ENCODE measurements at places on chromosomes 5 and 9.

- DNase-seq = no peak
These were observed 1.7 kb downstream of the ITGA1 start for GRCh38 chr5:52789378-52789777.

- DNase-seq = no peak
These were observed 142.1 kb upstream of the DAB2 start for GRCh38 chr5:39566891-39567290.

DNA sequence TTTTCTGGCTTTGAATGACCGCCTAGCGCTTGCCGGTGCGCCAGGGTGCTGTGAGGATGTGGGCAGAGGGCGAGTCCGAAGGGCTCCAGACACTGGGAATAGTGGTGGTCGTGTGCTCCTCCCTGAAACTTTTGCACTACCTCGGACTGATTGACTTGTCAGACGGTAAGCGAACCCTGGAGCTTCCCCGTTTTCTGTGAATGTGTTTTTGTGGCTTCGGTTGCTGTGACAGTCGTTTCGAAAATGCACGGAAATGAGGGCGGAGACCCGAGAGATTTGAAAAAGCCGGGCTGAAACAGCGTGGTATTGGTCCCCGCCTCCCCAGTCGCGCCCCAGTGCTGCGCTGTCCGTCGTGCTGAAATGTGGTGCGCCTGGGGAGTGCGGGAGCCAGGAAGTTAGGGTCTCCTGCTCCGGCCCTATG, 102.5 kb upstream of the GABRP start:
- DNase-seq = peak; percentile 4

DNA sequence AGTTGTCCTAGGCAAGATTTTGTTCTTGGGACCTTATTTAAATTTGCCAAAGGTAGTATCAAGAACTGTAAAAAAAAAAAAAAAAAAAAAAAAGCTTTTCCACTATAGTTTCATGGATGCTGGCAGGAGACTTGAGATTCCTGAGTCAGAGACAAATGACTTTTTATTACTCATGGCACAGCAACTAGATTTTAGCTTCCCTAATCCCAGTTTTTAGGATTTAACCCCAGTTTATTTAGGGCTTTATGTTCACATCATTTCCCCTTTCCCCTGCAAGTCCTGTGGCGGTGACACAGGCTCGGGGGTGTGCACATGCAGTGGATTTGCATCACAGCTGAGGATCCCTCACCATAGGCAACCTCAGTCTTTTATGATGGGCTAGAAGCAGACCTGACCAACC, 144.9 kb downstream of the GOLPH3 start:
- no peak for DNase-seq

GRCh38 chr5:178624631-178625546, 2.0 kb downstream of the CLK4 start:
- DNase-seq = no peak

DNA sequence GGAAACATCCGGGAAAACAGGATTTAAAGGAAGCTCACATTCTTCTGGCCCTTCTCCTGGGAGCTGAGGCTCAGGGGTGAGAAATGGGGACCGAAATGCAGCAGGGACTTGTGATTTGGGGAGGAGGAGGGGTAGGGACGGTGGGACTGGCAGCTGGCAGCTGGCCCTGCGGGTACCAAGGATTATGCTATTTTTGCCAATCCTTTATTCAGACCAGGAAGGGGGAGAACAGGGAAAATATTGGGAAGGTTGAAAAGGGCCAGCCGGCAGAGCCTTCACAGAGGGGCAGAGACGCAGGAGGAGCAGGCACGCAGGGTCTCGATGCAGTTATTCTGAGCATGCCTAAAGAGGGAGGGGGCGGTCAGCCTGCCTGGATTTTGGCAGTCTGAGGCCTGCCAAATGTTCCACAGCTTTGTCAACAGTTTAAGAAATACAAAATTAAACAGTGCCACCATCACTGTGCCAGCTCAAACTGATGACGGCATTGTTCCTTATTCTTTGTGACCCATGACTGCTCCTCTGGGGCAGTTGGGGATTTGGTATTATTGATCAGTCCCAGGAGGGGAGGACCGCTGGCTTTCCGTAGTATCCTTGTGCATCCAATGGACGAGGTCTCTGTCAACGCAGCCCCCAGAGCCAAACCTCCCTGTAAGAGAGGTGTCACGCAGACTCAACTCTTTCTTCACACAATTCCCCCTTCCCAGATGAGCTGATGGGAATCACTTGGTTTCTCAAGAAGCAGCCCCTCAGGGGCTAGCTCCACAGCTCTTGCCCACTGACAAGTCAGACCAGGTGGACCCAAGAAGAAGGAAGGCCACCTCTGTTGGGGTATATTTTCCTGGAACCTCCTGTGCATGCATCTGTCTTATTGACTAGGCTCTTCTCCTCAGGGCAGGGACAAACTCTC, 553.3 kb downstream of the BNC2 start:
- DNase-seq = no peak

DNA sequence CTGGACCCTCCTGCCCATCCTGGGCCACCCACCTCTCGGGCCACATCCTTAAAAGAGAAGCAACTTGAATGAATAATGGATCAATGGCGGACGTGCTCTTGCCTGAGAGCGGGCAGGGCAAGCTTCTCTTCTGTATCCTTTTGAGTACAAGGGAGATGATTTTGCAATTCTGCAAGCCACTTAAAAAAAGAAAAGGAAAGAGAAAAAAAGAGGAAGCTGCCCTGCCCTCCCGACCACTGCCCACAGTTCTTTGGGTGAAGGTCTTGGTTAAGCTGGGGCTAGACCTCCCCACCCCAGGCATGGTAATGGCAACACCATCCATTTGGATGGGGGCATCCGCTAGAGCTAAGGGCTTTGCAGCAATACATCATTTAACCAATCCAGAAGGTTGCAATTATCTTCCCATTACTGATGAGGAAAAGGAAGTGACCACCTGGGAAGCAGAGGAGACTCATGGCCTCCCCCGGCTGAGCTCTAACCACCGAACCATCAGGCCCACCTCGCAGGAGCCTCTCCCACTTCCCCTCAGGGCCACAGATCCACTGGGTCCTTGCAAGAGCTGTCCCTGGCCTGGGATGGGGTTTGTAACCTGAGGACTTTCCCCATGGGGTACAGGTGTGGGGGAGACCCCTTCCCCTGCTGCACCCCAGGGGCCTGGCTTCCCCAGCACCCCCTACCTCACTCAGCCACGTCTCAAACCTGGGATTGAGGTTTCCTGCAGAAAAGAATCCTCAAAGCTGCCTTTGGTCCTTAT, 27.8 kb upstream of the LAMC3 start:
- no peak for DNase-seq

GRCh38 chr9:109910671-109911518, 130.9 kb downstream of the PALM2AKAP2 start:
- DNase-seq = no peak

DNA sequence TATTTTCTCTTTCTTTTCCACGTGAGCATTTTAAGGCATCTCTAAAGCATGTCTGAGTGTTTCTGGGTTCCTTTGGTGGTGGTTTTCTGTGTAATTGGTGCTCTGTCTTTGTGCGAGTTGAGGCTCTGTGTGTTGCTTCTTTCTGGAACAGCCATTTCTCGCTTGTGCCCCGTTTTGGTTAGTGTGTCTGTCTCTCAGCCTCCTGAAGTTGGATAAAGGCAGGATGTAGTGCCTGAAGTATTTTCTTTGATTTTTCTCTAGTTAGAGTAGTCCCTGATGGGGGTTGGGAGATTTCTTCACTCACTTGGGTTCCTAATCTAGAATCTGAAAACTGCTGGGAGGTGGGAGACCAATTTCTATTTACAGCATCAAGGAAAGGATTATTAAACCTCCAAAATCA, 129.7 kb upstream of the TMEM161B start:
- no peak for DNase-seq

DNA sequence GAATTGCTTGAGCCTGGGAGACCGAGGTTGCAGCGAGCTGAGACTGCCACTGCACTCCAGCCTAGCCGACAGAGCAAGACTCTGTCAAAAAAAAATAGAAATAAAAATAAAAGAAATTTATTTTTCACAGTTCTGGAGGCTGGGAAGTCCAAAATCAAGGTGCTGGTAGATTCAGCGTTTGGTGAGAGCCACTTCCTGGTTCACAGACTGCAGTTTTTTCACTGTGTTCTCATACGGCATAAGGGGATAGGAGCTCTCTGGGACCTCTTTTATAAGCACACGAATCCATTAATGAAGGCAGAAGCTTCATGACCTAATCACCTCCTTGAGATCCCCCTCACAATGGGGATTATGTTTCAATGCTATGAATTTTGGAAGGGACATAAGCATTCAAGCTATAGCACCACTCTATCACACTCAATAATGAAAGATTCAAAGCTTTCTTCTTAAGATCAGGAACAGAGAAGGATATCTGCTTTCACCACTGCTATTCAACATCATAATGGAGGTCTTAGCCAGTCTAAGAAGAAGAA, 5.3 kb downstream of the PJA2 start:
- DNase-seq = no peak

GRCh38 chr5:172150514-172151425, 37.3 kb downstream of the STK10 start:
- peak; percentile 38 for DNase-seq

DNA sequence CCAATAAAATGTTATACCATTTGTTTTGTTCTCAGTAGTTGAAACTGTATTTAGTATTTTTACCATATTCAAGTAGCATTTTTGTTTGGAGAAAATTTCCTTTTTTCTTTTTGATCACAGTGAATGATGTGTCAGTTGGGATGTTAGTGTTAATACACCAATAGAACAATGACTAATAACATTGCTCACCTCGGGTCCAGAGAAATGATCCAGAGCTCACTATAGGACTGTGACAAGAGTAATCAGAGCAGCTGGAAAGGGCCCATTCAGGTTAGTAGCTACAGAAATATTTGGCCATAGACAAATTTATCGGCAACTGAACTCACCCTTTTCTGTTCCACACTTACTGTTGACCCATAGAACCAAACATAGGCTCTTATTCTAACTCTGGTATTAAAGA, 989.2 kb downstream of the TLE4 start:
- DNase-seq = no peak

GRCh38 chr9:87816036-87816435, 66.6 kb upstream of the SPATA31E1 start:
- DNase-seq = no peak

DNA sequence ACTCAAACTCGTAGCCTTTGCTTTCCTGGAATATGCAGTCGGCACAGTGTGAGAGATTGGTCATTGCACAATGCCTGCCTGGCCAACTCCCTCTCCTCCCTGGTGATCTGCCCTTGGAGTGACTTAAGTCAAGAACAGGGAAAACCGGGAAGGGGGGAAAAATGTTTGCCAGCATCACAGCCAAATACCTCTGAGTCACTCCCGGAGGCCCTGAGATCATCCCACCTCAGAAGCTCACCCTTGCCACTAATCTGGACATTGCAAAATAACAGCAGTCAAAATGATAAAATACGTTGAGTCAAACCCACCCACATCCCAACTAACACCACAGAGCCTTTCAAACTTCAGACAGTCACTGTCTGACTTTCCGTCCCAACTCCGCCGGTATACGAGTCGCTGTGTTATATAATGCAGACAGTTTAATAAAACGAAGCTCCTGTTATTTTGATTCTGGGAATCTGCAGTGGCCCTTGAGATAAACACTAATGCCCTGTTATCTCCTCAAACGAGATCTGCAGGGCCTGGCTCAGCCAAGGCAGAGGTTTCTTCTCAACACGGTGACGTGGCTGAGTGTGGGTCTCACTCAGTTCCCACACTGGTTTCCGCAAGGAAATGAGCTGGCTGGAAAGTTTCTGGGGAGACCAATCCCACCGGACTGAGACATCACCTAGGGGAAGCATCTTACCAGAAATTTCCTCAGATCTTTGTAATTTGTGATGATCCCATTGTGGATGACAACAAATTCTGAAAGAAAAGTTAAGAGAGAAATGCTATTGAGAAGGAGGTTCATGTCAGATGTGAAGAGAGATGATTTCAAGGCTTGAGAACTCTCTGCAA, 22.1 kb downstream of the GFPT2 start:
- DNase-seq = no peak
